Hepatocyte (in vitro differentiated cells): ENCODE measurements at places on chromosomes 12 and 14. TPM values are rescaled to one million over a fixed set of nuclear protein-coding genes. Genes with fewer than 3 reads are reported as not detected.

The SDS gene
- 0.43 and 1.3 TPM in 2 replicates for total RNA-seq

The RAD9B gene
- 0.23 and 0.24 TPM in 2 replicates for total RNA-seq

DNA sequence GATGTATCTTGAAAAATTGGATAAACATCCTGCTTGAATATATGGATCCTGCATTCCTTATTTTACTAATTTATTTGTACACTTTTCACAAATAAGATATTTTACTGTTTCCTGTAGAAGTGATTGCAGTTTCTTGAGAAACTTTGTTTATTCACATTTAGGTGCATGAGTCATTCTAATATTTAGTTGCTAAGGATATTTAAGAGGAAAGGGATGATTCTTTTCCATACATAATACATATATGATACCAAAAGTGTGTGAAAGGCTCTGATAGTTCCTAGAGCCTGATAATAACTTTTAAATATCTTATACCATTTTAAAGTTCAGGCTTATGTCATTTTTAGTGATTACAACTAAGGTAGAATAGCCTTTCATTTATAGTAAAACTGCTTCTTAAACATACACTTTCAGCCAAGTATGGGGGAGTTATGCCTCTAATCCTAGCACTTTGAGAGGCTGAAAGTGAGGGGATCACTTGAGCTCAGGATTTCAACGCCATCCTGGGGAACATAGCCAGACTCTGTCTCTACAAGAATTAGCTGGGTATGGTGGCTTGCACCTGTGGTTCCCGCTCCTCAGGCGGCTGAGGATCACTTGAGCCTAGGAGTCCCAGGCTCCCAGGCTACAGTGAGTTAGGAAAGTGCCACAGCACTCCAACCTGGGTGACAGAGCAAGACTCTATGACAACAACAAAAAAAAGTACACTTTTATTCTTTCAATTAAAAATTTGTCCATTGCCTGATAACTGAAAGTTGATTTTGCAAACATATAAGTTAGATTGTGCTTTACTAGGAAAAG, 262.6 kb upstream of the LRIG3 start:
- no peak for DNase-seq

DNA sequence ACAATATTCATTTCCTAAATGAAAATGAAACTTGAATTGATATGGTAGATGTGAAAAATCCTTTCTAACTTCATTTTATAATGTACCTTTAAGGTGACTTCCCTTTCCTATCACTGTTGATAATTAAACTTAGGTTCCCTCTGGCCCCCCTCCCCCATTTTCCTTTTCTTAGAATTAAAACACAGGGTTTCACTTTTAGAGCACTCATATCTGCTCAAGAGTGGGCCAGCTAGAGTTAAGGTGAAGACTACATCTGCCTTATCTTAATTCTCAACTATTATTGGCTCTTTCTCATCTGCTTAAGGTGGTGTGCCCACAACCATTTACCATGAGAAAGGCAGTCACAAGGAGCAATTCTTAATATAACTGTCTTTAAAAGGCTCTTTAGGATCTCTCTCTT, 49.7 kb downstream of the LIN52 start:
- peak; percentile 9 for DNase-seq

- peak; percentile 70 for DNase-seq
These were observed 353 bp downstream of the BAG5 start for GRCh38 chr14:103562179-103562428.

DNA sequence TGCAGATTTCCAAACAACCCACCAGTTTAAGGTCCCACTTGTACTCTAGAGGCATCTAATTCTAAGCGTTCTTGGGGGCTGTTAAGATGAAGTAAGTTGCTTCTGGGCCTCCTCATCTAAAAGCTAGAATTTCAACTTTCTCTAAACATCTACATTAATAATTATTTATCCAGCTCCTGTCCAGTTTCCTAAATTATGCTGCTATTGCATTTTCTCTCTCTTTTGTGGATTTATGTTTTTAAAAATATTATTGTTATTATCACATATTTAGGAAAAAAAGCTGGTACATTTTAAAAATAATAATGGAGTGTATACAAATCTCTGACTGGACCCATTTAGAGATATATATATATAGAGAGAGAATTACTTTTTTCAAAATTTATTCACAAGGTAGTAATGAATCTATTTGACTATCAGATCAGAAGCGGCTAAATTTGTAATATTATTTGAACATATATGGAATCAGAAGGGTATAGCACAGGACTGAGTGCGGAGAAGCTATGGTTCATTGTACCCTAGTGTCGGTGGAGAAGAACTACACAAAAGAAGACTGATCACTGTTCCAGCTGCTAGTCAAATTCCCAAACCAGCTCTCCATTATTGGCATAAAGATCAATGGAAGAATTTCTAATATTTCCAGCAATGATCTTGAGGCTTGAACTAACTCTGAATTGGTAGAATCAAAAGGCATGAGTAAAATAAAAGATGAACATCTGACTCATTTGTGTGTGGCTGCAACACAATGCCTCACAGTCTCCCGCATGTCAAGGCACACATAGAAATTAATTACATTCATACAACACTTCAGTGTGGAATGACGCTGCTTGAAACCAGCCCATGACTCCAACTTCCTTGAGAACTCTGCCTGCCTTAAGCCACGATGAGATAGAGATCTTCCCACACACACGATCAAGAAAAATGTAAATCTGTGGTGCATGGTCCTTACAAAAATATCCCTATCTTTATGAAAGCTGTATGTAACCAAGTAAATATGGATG, 433.4 kb upstream of the OR4E1 start:
- no peak for DNase-seq

DNA sequence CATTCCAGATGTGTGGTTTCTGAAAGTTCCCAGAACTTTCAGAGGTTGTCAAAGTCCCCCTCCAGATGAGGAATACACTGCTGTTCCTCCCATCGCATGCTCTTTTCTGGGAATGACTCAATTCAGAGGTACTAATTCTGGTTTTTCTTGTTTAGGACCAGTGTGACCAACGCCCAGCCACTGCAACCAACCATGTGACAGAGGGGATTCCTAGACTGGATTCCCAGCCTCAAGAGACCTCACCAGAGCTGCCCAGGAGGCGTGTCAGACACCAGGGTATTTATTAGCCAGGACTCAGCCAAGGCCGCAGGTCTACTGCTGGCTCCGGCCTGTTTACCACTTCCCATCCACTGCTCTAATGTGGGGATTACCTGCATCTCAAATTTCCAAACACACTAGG, 24.2 kb downstream of the TRAFD1 start:
- peak; percentile 63 for DNase-seq

DNA sequence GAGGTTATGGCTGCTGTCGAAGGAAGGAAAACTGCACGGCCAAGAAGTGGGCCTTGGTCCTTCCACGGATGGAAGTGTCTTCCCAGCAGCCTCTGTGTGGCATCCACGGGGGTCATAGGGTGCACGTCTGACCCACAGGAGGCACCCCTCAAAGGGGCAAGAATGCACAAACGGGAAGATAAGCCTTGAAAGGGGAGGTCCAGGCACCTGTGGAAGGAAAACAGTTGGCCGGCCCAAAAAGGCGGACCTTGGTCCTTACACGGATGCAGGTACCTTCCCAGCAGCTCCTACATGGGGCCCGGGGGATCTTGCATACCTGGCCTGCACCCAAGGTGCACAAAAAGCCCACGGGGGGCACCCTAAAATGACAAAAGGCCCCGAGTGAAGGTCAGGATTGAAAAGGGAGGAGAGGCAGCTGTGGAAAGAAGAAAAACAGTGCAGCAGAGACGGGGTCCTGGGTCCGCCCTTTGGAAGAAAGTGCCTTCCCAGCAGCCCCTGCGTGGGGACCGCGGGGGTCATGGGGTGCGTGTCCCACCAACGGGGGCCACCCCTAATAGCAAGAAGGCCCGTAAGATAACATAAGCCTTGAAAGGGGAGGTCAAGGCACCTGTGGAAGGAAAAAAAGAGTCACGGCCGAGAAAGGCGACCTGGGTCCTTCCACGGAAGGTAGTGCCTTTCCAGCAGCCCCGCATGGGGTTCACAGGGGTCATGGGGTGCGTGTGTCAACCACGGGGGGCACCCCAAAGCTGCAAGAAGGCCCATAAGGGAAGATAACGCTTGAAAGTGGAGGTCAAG, 276.1 kb downstream of the ALG10 start:
- no peak for DNase-seq

- DNase-seq = no peak
These were observed 46.6 kb downstream of the TSPAN11 start for GRCh38 chr12:30973175-30973574.
